CD4-positive, alpha-beta T cell treated with Interleukin-21 for 1 hour (primary cell): ENCODE measurements at places on chromosomes 5 and 9.

GRCh38 chr5:107032629-107033028 is 638.1 kb downstream of the EFNA5 start:
- no peak for DNase-seq

DNA sequence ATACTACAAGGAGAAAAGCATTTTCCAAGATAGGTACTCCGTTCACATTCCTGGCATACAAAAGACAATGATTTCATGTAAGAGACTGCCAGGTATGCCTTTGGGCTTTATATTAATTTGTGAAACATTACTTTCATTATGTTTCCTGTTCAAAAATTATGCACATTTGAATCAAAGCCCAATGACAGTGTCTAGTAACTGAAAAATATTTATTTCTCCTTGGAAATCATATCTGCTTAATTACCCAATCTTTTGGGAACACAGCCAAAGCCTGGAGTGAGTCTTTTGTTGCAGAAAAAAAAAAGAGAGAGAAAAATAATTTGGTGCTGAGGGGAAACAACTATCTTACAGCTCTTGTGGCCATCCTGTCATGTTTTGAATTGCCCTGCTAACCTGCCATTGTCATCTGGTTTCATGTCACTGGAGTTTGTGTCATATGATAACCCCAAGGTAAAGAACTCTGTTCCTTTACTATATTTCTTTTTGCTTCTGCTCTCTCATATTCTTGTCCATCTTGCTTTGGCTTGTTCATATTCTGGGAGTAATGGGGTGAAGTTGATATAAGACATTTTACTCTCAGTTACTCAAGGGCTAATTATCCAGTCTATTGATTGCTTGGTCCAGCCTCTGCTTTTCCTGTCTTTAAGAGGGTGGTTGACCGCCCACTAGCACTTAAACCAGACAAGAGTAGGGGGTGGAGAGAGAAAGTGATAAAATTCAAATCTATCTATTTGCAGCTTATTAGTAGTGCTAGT is 238.3 kb upstream of the NUDT12 start:
- DNase-seq: no peak

DNA sequence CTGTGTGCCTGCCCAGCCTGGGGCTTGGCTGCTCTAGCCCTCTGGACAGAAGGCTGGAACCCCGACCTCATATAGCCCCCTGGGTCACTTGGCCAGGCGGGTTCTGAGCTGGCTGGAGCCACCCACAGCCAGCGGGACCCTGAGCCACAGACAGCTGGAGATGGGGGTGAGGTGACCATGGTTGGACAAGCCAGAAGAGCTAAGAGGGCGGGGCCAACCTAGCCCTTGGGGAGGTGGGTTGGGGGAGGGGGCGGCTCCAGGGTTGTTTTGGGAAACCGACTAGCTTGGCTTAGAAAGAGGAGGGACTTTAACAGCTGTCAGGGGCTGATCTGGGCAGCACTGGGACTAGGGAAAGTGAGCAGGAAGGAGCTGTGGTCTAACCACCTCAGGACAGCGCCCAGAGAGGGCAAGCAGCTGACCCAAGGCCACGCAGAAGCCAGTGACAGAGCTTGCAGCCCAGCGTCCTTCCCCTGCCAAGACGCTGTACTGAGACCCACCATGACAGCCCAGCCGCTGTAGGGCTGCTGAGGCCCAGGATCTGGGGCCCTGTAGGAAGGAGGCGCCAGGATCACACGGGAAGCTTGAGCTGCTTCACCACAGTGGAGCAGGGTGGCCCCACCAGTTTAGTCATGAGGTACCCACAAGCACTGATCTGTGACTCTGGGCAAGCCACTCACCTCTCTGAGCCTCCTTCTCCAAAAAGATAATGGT is 2.2 kb downstream of the AIF1L start:
- no peak for DNase-seq

- peak; percentile 26 for DNase-seq
Measured at GRCh38 chr5:65480306-65480865, 1.3 kb downstream of the ADAMTS6 start.

DNA sequence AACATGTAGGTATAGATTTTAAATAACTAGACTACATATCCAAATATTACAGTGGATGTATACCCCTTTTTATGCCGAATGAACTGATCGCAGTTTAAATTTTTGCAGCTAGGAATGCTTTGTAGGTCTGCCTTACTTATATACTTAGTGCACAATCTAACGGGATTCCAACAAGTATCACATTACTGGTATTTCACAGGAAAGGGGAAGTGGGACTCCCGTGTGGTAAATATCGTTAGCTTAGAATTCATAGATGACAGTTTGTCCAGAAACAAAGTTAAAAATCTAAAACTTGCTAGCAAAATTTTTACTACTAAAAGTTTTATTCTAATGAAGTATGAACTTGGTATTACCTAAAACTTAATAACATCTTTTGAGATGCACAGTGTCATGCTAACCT is 193.5 kb upstream of the TLX3 start:
- DNase-seq: no peak

DNA sequence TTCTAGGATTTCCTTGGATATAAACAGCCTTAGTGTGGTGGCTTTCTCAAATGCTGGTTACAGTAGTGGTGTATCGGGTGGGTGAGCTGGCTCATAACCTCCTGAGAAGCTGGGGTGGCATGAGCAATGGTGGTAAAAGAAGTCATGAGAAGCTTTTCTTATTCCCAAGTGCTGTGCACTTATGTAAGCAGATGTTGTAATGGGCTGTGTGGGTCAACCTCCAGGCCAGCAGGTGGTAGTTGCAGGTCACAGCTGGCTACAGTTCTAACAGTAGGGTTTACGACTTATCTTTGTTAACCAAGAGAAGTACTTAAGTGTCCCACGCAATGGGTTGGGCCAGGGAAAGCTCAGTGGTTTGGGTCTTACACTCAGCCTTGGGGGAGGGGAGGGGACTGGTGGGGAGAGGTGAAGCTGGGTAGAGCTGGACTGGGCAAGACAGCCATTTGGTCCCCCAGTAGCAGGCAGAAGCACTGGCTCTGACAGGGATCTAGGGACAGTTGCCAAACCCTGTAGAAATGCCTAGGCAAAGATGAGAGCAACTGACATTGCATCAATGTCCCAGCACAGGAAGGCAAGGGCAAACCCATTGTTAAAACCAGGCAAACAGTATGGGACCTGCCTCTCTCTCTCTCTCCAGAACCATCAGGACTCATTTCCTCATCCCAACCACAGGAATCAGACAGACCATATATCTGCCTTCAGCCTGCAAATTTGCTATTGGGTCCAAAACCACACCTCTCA is 76.8 kb downstream of the RNF130 start:
- no peak for DNase-seq

- DNase-seq: peak; percentile 20
Measured at GRCh38 chr9:74496819-74497747, at the start of gene RORB. RORB (plus strand) TSS chr9:74497335; CDS start chr9:74497977, 642 bp downstream.

GRCh38 chr5:2499917-2500316 is 251.6 kb downstream of the IRX2 start:
- DNase-seq: no peak

GRCh38 chr9:80163889-80164288 is 592.1 kb downstream of the TLE4 start:
- DNase-seq: no peak

DNA sequence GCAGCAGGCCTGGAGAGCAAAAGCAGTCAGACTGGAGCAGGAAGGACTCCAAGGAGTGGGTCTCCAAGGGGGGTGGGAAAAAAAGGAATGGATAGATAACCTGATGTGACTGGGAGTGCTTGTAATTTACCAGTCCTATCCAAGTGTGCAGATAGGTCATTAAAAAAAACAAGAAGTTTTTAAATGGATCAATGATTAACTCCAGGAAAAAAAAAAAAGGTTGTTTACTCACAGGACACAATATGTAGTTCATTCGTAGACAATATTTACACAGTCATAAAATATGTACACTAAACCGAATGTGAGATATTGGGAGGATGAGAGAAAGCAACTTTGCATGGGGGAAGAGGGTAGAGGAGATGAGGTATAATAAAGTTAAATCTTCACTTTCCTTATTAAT is 20.4 kb downstream of the ZBTB5 start:
- DNase-seq: no peak

- no peak for DNase-seq
Measured at GRCh38 chr9:38355115-38355514, 37.4 kb upstream of the ALDH1B1 start.

GRCh38 chr5:52859628-52860027 is 71.9 kb downstream of the ITGA1 start:
- no peak for DNase-seq

DNA sequence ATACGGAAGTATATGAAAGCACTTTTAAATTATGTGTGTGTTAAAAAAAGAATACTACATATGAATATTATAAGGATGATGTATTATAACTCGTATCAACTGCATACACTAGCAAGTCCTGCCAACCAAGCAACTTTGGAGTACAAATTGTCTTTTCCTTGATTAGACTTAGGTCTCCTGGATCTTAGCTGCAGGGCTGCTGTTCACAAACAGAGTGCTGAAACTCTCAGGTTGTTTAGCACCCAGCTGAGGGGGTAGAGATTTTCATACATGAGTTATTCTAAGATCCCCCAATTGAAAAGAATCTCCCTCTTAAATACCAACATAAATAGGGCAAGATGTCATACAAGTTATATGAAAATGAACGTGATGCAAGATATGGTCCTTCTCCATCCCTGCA is 149.8 kb upstream of the TNC start:
- DNase-seq: no peak

- DNase-seq: no peak
Measured at GRCh38 chr5:111132731-111133435, 40.7 kb downstream of the WDR36 start.

GRCh38 chr5:148981353-148981752 is 81.5 kb downstream of the SH3TC2 start:
- DNase-seq: no peak

- DNase-seq: no peak
Measured at GRCh38 chr5:177382423-177383029, 1.7 kb upstream of the SLC34A1 start.

GRCh38 chr5:166570865-166571264 is 1720.6 kb upstream of the WWC1 start:
- no peak for DNase-seq

DNA sequence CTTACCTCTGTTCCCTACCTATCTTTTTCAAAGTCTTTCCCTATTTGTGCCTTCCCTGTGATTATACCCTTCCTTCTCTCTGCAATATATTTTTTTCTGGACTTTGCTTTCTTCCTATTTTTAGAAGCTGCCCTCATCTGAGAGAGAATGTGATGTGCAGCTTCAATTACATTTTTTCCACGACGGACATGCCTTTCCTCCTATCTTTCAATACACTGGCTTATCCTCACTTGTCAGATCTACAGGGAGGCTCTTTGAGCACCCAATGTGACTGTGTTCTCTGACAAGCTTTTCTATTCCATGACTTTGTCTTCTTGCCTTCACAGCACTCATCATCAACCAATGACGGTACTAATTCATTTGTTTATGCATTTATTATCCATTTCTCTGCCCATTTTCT is 227.9 kb upstream of the CLINT1 start:
- no peak for DNase-seq

- no peak for DNase-seq
Measured at GRCh38 chr5:91272858-91273257, 110.3 kb downstream of the ARRDC3 start.

DNA sequence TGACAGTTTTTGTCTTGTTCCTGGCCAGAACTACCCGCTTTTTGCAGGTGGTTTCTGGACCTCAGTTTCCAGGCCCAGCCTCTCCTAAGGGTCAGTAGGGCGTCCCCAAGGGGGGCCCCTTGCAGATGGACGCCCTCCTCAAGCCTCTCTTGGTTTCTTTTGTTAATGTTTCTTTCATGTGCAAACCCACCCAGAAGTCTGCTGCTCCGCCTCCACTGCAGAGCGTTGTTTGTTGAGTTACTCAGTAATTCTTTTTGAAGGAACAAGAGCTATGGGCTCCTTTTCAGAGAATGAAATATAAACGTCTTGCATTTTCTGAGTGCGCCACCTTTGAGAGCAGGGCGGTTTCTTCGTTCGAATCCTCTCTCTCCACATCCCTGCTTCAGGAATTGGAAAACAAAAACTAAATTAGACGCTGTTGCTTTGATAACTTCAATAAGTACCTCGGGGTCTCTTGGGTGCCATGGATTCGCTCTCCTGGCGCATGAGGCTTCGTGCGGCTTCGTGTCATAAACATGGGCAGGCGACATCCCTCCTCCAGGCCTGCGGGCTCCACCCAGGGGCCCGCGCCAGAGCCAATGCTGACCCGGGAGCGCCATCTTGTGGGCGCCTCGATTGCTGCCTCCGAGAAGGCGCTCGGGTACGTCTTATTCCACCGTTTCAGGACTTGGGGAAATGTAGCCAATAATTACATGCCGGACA is 38.3 kb upstream of the CKMT2 start:
- DNase-seq: peak; percentile 78

- DNase-seq: no peak
Measured at GRCh38 chr5:129441096-129441495, 19.0 kb upstream of the ADAMTS19 start.

- no peak for DNase-seq
Measured at GRCh38 chr5:176711883-176712282, 64.6 kb downstream of the TSPAN17 start.

- DNase-seq: no peak
Measured at GRCh38 chr9:4714266-4715016, 26.6 kb downstream of the AK3 start.

GRCh38 chr9:32463500-32464293 is 62.3 kb downstream of the RIGI start:
- no peak for DNase-seq
